Activated CD4-positive, alpha-beta memory T cell treated with anti-CD3 and anti-CD28 coated beads, Interleukin-2, amount 10 ng/mL, durations not matched to agents 7 days and 5 days (primary cell): ENCODE measurements at places on chromosomes 7 and 10.
A peak's percentile ranks its signal among the peaks of the same experiment; 100 is the strongest.

DNA sequence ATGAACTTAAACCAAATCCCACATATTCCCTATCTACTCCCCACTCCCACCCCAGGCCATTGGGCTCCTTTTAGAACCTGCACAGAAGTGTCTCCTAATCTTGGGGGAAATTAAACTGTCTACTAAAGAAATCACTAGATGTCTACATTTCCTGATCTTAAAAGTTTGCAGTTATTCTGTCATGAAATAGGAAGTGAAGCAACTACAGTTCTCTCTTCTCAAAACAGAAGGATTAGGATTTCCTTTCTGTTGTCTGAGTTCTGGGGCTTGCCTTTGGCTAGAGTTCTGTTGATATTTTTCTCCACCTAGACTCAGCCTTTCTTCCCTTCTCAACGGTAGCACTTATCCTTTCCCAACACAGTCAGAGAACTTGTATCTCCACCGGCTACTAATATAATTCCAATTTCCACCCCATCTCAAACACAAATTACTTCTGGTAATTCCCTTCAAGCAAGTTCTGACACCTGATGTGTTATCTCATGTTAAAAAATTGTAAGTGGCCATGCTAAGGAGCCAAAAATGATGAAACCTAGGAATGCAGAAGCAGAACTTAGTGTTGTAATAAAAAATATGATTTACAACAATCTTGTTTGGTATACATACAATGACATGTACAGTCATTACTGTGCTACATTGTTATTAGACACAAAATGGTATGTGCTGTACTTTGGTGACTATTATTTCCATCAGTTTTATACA, 12.1 kb downstream of the OR9A4 start:
- no peak for DNase-seq

GRCh38 chr7:30671793-30672465, 10.3 kb downstream of the CRHR2 start:
- peak; percentile 41 for DNase-seq

GRCh38 chr10:127429601-127430312, 119.4 kb upstream of the NPS start:
- DNase-seq = no peak

DNA sequence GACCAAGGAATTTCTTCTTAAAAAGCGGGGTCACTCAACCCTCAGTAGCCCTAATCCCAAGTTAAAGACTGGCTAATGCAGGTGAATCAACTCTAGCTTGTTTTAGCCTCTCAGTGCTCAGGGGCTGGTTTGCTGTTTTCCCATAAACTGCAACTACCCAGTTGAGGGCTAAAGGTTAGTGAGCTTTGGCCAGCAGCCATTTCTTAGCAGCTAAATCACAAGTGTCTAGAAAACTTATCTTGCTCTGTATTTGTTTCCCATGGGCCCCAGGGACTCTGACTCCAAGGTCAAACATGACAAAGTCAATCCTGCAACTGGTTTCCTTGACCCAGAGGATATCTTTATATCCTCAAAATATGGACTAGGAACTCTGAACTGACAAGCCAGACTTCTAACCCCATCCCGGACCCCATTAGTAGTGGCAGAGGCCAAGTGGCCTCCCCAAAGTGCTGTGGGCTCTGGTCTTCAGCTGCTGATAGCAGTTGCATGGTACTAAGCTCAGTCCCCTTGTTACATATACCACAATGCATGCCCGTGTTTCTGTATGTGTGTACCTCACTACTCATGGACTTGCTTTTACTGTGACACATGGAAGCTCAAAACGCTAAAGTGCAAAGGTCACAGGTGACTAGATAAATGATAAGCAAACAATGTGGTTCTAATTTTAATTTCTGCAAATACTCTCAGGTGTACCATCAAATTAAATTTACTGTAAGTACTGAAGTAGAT, 793.0 kb upstream of the IGFBP3 start:
- DNase-seq = no peak
